ENCODE measurements at places on chromosomes 6 and 20.

DNA sequence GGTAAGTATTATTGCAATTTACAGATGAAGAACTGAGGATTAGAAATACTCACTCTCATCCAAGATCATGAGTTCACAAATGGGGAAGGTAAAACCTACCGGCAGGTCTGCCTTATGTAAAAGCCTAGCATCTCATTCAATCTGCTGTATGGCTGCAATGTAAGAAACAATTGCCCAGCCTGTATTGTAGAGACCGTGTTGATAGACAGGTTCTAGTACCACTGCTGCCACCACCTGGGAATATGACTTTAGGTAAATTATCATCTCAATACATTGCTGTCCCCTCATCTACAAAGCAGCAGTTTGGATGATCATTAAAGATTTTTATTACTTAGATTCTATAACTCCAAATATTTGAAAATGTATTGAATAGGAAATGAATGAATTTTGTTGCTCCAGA lies 23.3 kb upstream of the ARHGAP18 start:
- peak; percentile 51 for DNase-seq

DNA sequence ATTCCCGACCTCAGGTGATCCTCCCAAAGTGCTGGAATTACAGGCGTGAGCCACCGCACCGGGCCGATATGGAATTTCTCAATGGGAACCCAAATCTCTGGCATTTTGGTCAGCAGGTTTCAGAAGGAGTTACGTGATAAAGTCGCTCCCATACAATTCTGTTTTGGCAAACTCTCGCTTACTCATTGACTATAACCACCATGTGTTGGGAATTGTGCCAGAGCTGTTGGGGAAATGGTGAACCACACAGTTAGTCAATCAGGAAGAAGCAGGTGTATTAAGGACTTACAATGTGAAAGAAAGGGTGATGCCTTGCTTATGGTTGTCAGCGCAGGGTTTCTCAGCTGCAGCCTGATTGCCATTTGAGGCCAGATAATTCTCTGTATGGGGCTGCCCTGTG lies 410.5 kb downstream of the QKI start:
- no peak for DNase-seq

GRCh38 chr6:163344411-163344810 lies 70.1 kb upstream of the QKI start:
- DNase-seq = no peak

DNA sequence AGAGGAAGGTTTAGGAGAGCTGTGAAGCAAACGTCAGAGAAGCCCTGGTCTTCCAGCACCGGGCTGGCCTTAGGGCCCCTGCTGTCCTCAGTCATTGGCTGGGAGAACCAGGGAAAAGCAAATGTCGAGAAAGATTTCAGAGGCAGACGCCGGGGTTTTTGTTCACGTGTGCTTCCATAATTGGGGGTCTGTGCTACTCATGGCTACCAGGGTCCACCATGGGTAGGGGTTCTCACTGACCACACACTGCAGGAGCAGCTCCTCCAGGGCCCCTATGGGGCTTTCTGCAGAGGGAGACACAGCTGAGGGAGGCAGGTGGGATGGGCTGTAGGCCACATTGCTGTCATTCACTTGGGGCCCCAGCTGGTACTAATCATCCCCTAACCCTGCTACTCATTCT lies 291.8 kb upstream of the FOXQ1 start:
- DNase-seq = no peak

GRCh38 chr6:144066741-144067484 lies 28.5 kb downstream of the SF3B5 start:
- no peak for DNase-seq

- DNase-seq = no peak
These were observed 96.0 kb downstream of the PSMB1 start for GRCh38 chr6:170456886-170457698.

DNA sequence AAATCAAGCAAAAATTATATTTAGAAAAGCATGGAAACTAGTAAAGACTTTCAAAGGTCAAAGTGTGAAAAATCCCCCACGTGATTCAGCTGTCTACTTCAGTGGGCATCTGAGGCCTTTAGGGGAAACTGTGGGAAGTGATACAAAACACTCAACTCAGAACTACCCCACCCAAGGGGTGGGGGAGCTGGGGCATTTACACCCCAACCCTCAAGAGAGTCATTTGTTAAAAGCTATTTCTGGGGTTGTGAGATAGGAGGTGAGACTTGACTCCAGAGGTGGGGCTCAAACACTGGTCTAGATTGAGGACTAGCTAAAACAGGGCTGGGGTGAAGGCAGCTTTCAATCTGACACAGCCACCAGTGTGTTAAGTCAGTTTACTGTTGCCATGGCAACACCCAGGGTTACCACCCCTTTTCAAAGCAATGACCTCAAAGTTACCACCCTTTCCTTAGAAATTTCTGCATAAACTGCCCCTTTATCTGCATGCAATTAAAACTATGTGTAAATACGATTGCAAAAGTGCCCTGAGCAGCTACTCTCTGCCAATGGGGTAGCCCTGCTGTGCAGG lies 9.9 kb upstream of the GTSF1L start:
- peak; percentile 51 for DNase-seq

GRCh38 chr6:22298475-22298890 lies 1.6 kb upstream of the PRL start:
- DNase-seq = no peak

DNA sequence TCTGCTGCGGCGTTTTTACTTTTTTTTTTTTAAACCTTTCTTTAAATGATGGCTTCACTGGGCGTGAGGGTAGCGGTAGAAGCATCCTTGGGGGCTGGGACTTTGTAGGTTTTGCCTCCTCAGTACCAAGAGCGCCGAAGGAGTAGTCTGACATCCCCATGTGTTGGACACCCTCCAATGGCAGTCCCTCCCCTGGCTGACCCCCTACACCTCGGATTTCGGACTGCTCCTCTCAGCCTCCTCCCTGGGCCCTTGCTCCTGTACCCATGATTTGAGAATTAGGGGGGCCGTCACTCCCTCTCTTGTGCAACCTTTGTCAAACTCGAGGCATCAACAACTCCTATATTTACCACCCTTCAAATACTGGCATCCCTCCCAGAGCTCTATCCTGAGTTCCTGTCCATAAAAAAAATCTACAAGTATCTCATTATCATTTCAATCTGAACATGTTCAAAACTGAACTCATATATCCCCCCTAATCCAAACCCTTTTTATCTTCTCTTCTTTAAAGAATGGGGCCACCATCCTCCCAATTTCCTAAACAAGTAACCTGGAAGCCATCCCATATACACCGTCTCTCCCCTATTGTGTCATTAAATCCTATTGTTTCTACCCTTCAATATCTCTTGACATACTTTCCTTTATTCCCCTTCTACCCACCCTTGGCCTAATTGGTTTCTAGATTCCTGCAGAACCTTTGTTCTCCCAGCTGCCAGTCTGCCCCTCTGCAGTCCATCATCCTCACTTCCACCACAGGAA lies 1.2 kb upstream of the ARFGEF3 start:
- DNase-seq = no peak

DNA sequence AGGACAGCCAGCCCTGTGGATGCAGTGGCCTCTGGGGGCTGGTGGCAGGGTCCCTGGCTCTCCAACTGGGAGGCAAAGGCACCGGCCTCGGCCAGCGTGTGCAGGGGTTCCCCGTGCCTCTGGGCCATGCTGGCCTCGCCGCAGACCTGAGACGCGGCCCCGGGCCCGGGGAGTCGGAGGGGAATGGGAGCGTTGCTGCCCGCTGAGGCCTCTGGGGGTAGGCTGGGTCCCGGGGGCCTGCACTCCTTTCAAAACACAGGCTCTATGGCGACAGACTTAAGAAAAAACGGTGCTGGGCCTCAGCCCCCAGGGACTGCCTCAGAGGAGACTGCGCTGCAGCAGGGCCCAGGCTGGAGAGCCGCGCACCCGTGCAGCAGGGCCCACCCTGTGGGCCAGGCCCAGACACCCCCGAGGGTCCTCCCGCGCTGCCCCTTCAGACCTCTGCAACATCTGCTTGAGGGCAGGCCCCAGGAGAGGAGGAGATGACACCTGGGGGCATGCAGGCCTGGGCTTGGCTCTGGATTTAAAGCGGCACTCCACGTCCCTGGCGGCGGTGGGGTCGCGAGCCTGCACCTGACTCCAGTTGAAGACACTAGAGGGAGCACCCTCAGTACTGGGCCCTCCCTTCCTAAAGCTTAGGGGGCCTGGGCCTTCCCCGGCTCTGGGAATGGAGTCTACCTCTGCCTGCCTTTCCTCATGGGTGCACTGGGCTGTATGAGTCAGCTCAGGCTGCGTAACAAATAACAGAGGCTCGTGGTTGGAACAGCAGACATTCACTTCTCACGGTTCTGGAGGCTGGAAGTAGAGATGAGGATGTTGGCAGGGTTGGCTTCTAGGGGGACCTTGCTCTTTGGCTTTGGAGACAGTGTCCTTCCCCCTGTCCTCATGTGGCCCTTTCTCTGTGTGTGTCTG lies 117.4 kb upstream of the RPS6KA2 start:
- no peak for DNase-seq

DNA sequence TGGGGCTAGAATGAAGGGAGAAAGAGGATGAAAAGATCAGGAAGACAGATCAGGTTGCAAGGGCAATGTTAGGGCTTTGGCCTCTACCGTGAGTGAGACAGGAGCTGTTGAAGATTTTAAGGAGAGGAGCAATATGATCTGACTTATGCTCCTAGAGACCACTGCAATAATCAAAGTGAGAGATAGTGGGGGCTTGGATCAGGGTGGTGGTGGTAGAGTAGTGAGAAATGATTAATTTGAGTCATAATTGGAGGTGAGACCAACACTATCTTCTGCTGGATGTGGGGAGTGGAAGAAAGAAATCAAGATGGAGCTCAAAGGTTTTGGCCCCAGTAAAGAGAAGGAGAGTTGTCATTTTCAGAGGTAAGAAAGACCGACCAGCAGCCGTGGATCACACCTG lies 140.7 kb upstream of the TMEM170B start:
- no peak for DNase-seq

DNA sequence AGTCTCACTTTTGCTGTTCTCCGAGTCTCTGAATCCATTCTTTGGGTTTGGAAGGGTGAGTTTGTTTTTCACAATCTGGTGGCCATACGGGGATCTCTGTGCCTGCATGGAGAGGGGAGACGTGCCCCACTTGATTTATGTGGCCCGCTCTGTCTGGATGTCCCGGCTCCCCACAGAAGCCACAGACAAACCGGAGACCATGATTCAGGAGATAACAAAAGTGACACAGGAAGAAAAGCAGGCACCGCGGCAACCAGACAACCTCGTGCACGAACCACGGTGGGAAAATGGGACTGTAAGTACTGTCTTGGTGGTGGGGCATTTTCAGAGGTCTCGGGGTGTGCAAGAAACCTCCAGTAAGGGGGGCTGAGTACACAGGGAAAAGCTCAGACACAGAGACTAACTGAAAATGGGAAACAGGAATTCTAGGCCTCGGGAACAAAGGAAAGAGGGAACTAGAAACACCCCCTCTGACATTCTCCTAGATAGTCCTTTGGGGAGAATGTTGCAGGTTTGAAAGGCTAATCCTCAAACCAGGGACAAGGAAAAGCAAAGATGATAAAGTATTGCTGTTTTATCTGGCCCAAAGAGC lies 22.1 kb upstream of the ZNF318 start:
- no peak for DNase-seq
